ENCODE measurements at places on chromosomes 7 and 10. TPM values are rescaled to one million over a fixed set of nuclear protein-coding genes. Genes with fewer than 3 reads are reported as not detected.

The UNCX gene
- total RNA-seq, result not detected

The VENTX gene
- 0.14 TPM for total RNA-seq

The PTEN gene
- total RNA-seq, result 79.8 TPM

The NKX2-3 gene
- total RNA-seq, result not detected

The CHAT gene
- not detected for total RNA-seq

GRCh38 chr7:49707891-49708290 is 65.5 kb upstream of the VWC2 start:
- DNase-seq, result no peak

DNA sequence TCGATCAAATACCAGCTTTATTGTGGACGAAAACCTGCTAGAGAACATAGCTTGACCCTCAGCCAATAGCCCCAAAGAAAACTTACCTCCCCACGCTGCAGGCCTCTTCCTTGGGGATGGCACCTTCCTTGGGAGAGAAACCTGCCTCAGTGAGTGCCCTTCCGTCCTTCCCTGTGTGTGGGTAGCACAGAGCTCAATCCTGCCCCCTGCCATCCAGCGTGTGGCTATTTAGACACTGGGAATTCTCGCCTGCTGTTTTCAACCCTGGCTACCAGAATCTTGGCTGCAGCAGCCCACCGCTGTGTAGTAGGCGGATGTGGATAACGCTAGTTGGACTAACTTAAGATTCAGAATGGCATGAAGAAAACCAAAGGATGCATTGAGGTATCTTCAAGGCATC is 238.2 kb downstream of the TEX36 start:
- no peak for DNase-seq

- DNase-seq, result no peak
These were observed 340.9 kb upstream of the CHRM2 start for GRCh38 chr7:136527554-136527953.

DNA sequence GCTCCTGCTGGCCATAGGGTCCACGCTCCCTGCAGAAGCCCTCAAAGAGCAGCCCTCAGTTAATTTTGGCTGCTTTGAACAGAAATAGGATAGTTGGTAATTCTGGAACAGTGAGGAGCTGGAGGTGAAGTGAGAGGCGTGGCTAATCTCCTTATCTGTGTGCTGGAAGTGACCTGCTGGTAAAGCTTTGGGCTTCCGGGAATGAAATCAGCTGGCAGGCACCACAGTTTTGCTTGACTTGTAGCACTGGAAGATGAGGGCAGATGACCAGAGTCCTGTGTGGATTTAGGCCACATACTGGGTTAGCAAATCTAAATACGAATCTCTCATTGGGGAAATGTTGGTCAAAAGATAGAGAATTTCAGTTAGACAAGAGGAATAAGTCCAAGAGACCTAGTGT is 10.2 kb downstream of the ATP6V0E2 start:
- no peak for DNase-seq

DNA sequence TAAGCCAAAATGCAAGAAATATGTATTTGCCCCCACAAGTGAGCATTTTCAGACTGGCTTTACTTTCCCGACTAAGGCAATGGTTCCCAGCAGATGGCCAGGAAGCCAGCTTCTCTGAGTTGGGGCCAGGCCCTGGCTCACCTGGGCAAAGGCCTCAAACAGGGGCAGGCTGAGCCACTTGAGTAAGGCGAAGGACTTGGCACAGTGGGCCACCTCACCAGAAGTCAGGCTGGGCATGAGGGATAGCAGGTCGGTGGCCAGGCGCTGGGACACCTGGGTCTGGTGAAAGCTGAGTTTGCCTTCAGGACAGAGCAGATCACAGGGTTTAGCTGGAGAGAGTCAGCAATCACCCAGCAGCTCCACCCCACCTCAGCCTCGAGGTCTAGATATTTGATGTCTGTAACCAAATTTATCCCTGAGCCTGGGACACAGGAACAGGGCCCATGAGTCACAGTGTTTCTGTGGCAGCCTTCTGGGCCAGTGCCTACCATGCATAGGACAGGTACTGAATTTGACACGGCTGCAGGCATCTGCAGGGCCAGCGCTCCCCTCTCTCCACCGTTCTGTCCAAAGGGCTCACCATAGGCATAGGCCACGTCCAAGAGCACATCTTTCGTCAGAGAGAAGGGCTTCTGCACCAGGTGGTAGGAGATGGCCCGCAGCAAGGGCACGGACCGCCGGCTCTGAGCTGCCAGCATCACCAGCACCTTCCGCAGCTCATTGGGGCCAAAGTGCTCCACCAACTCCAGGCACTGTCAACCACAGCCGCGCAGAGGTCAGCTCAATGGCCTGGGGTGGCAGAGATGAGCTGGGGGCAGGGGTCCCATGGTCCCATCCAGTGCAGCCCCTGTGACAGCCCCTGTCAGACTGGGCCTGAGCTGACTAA is 7.3 kb downstream of the TBRG4 start:
- no peak for DNase-seq

DNA sequence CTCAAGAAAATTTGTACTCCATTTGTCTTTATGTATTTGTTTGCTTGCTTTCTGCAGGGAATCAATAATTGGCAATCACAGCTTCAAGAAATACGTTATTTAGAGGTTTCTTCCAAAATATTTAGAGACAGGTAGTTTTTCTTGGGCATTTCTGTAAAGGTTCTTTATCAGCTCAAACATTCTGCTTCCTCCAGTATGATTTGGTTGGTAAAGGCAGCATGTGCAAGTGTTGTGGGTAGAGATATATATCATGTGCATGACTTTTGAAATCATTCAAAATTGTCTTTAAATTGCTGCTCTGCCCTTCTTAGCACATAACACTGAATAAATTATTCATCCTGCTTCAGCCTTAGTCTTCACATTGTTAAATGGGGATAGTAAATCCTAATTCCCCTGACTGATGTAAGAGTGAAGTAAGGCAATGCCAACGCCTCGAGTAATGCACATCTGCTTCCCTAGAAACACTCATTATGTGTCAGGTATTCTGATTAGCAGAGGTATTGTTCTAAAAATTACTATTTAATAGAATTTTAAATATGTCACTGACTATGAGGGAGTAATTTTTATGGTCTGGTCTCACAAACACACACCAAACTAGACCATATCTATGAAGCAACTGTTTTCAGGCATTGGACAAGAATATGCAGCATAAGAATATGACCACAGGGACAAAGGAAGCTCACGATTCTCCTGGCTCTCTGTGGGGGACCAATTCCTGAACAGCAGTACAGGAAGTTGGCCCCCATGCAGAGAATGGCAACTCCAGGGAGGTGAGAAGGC is 77.3 kb upstream of the AKR1E2 start:
- DNase-seq, result no peak

DNA sequence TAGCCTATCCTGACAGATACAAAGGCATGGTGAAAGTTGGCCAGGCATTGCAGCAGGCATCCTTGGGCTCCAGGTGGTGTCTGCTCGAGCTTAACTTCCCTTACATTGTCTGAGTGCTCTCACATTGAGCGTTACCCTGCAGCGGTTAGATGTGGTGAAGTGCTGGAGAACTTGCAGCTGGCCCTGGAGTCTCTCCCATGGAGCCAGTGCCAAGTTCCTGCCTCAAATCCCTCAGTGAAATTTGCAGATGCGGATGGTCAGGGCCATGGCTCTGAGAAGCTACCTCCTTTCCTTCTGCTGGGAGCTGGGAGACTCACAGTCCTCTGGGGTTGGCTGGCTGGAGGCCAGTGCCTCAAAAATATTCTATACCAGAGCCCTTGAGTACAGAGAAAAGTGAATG is 3.3 kb upstream of the ZNF746 start:
- DNase-seq, result no peak

- no peak for DNase-seq
These were observed 2.9 kb upstream of the PRAP1 start for GRCh38 chr10:133344236-133344635.

GRCh38 chr7:151520419-151521261 is 945 bp upstream of the RHEB start:
- DNase-seq, result no peak

DNA sequence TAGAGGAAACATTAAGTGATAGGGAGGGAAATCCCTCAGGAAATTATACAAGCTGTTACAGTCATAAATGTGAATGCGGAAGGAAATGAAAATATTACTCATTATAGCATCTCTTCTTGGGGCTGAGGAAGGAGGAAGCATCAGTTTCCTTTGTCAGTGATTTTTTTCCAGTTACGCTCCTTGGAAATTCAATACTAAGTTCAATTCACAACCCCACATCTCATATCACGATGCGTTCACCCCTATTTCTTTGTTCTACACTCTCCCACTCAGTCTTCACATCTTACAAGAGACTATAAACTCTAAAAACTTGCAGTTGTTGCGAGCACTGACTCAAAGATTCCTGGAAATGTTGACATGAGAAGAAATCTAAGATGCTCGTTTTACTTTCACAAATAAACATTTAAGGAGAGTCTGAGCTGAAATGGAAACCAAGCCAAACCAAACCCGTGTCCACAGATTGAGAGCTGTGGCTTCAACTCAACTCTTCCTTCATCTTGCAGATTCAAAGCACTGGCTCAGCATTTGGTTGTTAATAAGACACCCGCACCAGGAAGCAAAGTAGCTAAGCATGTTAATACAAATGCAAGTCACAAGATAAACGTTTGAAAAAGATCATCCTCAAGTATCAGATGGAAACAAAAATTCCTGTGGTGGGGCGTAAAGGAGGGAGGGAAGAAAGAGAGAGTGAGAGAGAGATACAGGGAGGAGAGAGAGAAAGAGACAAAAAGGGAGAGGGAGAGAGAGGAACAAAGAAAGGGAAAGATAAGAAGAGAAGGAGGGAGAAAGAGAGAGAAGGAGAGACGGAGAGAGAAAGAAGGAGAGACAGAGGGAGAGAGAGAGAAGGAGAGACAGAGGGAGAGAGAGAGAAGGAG is 150.0 kb upstream of the RSU1 start:
- no peak for DNase-seq

- DNase-seq, result no peak
These were observed 270.0 kb downstream of the TRIL start for GRCh38 chr7:28688174-28688573.

GRCh38 chr10:69464801-69465401 is 13.6 kb downstream of the TSPAN15 start:
- DNase-seq, result no peak

DNA sequence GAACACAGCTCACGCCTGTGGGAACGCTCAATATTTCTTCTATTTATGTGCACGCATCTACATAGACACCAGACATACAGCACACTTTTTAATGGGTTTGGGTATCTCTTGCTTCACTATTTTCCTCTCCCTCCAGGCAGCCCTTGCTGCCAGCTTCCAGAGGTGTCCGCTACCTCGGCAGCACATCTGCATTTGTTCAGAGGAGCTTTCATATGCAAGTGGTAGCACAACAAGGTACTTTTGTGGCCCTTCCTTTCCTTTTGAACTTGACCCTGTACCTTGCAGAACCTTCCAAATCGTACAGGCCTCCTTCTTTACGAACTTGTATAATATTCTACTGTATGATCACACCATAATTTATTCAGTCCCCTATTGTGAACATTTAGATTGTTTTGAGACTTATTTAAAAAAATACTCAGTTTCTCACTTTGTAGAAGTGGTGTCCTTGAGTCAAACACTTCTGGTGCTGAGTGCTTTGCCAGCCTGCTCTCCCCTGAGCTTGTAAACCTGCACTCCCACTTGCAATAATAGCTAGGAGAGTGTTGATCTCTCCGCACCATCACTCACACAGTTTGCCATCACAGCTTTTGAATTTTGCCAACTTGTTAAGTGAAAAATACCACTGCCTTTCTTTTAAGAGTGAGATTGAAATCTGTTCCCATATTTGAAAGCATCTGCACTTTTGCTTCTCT is 106.0 kb upstream of the ZNF32 start:
- no peak for DNase-seq

- no peak for DNase-seq
These were observed 654 bp downstream of the ALKBH4 start for GRCh38 chr7:102463841-102464576.

GRCh38 chr10:8407501-8408021 is 353.1 kb downstream of the GATA3 start:
- DNase-seq, result no peak

DNA sequence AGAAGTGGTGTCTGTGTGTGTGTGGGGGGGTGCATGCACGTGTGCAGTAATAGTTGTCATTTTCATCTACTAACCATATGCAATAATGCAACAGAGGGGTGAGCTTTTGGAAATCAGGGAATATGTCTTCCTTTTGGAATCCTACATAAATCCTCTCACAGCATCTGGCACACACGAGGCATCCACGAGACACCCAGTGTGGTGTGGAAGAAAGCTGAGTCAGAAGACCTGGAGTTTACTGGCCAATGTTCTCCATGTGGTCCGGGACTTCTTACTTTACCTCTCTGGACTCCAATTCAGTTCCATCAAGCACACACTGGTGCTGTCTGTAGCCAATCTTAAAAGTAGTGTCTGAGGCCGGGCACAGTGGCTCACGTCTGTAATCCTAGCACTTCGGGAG is 43.1 kb upstream of the C10orf90 start:
- DNase-seq, result no peak

GRCh38 chr7:23264916-23265458 is 18.4 kb downstream of the GPNMB start:
- no peak for DNase-seq

- DNase-seq, result no peak
These were observed 11.8 kb downstream of the FOXP2 start for GRCh38 chr7:114426382-114426781.

GRCh38 chr10:110151467-110151866 is 55.9 kb upstream of the MXI1 start:
- no peak for DNase-seq

Data from CD4-positive, alpha-beta T cell (primary cell).